ENCODE measurements at places on chromosomes 3 and 15.

DNA sequence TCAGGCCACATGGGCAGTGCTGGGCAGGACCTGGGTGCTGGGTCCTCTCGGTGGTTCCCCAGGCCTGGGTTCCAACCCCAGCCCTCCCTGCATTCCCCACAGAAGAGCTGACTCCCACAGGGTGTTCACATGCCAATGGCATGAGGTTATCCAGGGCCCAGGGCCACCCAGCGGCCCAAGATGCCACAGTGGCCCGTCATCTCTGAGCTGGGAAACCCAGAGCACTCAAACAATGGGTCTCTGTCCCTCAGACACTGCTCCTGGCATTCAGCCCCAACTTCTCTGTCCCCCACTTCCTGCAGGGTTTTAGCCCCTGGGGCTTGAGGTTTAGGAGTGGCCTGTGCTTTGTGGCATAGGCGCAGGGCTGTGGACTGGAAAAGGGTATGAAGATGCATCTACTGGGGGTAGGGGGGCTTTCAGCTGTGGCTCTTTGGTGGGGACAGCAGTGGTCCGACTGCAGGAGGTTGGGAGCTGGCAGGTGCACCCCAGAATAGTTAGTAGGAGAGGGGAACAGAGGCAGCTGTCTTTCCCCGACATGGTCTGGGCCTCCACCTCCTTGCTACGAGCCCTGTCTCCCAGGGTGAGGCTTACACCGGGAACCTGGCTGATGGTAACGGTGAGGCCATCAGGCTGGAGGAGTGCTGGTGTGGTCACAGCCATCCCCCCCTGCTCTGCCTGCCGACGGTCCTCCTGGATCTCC lies 1.7 kb downstream of the CCDC9B start:
- DNase-seq = peak; percentile 93

DNA sequence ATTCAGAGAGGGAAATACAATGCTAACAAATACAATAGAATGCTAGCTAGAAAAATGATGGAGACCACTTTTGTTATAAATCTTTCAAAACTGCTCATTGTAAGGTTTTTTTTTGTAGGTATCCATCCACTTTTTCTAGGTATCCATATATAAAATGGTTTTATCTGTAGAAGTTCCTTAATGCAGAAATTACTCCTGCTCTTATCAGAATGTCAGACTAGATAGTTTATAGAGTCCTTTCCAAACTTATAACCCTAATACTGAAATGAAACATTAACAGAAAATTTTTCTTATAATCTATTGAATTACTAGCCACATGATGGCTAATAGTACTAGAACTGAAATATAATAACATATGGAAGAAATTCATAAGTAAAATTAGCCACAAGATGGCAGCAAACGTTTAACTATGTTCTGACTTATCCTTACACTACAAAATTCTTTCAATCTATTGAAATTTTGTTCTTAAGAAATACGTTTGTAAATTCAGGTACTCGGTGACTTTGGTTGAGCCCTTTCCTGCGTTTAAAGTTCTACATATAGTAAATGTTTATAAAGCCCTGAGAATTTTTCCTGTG lies 58.5 kb downstream of the ECT2 start:
- peak; percentile 66 for DNase-seq

DNA sequence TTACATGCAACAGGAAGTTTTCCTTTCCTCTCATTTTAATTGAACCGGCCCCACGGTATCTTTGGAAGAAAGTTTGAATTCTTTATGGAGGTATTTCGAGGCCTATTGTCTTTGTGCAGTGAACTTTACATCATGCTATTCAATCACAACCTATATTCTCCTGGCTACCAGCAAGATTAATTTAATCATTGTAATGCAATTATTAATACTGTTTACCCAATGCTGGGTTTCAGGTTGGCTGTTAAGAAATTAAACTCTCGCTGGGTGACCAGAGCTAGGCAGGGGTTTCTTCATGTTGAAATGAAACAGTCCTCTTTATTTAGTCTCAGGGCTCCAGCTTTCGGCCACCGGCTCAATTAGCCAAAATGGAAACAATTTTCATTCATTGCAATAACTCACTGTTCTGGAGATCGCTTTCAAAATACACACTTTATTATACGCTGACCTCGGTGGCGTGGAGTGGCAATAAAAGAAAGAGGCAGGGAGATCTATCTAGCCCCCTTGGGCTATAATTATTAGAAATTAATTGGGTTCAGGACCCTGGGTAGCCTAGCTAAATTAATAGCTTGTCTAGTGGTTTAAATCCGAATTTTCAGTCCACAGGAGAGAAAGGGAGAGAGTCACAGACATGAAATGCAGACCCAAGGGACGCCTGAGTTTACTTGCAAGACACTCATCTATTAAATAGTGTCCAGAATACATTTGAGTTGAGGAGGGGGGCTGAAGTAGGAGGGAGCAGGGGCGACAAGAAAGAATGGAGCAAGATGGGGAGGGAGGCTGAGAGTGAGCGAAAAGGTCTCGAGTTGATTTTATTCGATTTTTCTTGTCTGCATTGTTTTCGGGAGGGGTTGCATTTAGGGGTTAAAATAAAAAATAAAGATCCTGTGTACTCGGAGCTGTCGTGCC lies 3.9 kb upstream of the MECOM start:
- DNase-seq = no peak

- no peak for DNase-seq
Measured at GRCh38 chr15:90820481-90820880, 47.9 kb upstream of the FURIN start.

DNA sequence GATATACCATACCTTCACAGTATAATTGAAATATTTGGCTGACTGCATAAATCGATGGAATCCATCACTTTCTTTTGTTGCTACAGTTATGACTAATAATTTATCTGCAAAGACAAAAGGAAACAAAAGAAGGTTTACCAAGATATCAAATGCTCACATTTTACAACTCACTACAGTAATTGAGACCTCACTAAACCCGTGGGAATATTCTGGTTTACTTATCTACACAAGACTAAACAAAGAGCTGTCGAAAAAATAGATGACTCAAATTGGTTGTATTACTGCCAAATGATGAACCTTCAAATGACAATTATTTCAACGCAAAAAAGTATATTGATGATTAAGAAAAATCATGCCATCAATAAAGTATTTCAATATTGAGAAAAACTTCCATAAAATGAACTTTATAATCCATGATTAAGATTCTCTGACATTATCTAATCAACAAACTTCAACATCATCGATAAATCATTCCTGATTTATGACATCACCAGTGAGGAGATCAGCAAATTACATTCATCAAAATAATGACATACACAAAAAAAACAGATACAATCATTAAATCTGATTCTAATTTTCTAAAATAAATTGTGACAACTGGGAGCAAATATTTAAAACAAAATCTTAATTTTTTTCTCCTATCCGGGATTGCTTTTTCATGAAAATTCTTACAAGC lies 36.7 kb downstream of the PLOD2 start:
- DNase-seq = peak; percentile 24

DNA sequence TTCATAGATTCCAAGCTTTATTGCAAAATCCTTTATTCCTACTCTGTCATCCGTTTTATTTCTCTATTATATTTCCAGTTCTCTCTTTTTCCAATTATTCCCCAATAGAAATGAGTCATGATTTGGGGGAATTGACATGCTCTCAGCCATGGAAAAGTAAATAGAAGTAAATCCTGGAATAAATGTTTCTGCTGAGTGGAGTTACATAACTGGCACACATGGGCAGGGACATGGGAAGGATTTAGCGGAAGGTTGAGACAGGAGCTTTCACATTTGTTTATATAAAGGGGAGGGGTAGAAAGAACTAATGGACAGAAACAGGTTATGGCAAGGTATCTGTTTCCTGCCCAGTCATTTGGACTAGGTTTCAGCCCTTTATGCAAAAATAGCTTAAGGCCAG lies 221.6 kb downstream of the PLOD2 start:
- DNase-seq = no peak

DNA sequence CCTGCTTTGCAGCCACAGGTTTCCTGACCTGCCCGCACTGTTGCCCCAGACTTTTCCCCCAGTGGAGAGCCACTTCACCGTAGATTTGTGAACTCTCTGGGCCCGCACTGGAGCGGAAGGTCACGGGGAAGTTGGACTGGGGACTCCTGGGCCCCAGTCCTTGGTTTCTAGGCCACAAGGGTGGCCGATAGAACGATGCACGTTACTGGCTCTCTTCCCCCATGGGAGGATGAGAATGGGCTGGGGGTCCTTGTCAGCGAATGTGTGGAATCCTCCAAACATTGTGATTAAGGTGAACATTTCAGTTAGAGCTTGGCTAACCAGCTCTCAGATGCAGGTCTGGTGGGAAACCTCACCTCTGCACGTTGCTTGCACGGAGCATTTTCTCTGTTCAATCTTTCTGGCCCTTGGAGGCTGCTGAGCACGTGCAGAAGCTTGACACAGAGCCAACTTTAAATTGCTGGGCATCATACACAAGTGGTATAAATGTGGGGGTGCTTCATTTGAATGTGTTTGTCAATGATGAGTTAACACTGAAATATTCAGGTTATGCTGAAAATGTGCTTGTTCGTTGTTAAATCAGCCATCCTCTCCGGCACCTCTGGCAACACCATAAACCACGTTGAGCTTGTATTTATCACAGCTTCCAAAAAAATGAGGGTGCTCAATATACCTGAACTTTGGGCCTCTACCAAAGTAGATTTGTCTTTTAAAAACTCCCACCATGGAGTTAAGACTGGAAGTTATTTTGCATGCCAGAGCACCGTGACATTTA lies 976 bp downstream of the DIS3L start:
- DNase-seq = peak; percentile 50

GRCh38 chr3:110711851-110712516 lies 359.6 kb upstream of the NECTIN3 start:
- peak; percentile 13 for DNase-seq

DNA sequence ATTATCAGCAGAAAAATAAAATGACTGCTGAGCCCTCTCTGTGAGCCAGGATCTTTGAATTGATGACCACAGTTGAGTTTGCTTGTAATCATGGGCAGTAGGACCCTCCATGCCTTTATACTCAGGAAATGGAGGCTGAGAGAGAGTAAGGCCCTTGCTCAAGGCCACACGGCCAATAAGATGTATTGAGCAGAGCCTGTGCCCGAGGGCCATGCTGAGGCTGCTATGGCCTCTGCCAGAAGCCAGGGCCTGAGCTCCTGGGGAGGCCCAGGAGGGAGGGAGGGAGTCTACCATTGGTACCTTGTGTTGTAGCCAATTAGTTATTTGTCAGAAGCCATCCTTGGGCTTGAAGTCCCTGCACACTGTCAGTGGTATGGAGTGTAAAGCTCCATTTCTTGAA lies 151.4 kb downstream of the DNAJB8 start:
- no peak for DNase-seq

- no peak for DNase-seq
Measured at GRCh38 chr3:177089110-177089509, 108.2 kb downstream of the TBL1XR1 start.
